ENCODE measurements at places on chromosomes 12 and 14.

DNA sequence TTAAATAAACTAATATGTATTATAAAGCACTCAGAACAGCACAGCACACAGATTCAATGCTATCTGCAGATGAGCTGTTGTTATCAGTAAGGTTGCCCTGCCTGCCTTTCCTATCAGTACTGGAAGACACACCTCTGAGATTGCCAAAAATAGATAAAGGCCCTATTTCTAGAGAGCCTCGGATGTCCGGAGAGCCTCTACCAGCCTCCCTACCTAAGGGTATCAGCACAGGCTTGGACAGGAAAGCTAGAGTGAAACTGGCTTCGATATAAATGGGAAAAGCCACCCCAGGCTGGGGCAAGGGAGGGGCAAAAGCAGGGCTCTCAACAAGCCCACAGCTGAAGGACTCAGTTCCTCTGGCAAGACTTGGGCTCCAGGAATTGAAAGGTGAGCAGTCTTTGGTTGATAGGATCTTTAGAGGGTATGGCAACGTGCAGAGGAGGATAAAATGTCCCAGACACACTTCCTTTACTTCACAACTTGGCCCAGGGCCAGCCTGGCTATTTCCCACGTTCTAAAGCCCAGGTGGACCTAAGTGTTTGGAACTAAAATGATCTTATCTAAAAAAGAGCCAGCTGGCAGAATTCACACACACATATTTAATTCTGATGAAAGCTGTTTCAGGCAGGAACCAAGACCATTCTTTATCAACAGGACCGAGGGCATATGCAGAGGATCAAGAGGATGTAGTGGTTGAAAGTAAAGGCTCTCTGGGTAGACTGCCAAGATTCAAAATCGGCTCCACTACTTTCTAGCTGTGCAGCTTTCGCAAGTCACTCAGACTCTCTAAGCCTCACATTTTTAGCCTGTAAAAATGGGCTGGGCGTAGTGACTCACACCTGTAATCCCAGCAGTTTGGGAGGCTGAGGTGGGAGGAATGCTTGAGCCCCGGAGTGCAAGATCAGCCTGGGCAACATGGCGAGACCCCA is 37.8 kb upstream of the ITPR2 start:
- DNase-seq = no peak

- no peak for DNase-seq
Measured at GRCh38 chr12:93127582-93128331, 198.7 kb upstream of the EEA1 start.

- DNase-seq = no peak
Measured at GRCh38 chr14:52877628-52878027, 73.2 kb downstream of the FERMT2 start.

- no peak for DNase-seq
Measured at GRCh38 chr14:105168093-105168420, 519 bp downstream of the JAG2 start.

- no peak for DNase-seq
Measured at GRCh38 chr14:82009993-82010392, 476.3 kb upstream of the SEL1L start.
